ENCODE measurements at places on chromosomes 2 and 18.

- DNase-seq: no peak
Observed at GRCh38 chr2:207724113-207724512, 12.7 kb downstream of the CCNYL1 start.

DNA sequence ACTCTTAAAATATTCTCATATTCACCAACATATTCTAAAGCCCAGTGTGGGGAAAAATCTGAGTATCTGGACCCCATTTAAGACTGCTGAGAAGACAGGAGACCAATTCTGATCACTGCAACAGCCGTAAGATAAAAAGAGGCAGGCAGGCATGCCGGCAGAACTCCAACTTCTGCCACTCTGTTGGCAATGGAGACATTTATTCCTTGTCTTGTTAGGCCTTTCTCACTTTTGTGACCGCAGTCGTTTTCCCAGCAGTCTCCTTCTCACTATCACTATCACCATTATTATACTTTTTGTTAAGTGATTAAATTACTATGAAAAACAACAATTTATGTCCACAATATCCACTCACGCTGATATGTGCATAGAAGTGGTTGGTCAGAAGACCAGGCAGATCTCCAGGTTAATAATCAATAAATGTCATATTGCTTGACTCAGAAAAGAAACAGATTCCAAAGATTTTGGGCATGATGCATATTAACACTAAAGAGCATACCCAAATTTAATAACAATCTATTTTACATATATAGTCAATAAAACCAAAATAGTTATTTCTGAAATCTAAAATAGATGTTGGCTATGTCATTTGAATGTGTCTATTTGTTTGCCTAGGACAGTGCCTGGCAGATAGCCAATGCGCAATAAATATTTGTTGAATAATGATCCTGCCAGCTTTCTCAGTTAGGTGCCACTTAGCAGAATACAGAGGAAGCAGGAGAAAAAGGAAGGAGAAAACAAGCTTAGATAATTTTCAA is 38.2 kb downstream of the SESTD1 start:
- no peak for DNase-seq

GRCh38 chr2:148719941-148720436 is 75.4 kb downstream of the EPC2 start:
- no peak for DNase-seq

DNA sequence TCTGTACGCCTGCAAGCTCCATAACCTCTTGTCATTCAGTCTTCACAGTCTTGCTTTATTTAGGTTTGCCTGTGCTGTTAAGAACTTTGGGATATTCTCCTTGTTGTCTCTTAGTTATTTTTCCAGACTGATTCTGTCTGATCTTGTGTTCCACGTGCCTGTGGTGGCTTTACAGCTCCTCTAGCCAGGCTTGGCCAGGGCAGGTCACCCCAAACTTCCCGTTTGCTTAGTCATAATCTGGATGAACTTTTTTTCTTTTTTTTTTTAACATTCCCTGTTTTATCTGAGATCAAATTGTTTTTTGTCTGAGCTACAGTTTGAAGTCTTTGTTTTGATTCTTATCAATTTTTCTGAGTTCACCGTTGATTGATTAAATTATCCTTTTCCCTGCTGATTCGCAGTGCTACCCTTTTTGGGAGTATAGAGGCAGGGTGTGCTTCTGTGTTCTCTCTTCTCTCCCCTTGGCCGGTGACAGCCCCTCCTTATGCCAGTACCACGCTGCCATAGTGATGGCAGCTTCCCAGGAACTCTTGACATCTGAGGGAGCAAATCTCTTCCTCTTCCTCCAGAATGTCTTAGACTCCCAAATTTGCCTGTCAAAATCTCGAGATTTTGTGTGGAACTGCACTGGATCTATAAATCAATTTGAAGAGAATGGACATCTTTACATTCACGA is 2.5 kb downstream of the SP100 start:
- DNase-seq: no peak

GRCh38 chr2:64582774-64583340 is 58.7 kb downstream of the AFTPH start:
- DNase-seq: no peak

DNA sequence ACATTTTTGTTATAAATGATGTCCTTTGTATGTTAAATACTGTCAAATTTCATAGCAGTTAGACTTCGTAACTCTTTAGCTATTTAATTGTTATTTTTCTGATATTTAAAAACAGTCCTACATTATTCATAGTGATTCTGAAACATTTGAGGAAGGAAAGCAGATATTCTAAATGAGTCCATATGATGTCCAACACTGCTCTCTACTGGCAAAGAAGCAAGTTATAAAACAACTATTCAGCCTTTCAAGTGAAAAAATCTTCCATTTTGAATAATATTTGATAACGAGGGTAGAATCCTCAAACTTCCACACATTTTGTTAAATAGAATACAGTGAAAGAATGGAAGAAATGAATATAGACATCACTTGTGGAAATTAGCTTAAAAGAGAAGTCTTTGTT is 220.8 kb downstream of the GULP1 start:
- DNase-seq: no peak

DNA sequence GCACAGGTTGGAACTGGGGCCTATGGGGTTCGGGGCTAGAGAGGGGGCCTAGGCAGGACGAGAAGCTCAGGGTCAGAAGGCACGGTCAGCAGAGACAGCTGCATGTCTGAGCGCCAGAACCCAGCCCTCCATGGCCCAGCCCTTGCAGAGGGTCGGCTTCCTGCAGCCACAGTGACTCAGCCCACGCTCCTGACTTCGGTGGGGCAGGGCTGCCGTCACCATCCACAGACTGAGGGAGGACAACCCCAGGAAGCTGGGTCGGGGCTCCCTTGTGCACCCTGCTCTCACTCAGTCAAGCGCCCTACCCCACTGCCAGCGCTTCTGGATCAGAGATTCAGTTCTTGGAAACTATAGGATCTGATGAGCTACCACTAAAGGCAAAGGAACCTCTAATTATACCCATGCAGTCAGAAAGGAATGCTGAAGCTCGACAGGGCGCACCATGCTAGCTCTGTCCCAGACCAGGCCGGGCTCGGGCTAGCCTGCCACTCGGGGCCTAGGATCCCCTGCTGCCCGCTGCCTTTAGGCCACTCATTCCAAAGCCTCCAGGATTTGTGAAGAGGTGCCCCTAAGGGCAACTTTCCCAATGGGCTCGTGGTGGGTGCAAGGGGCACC is 3.0 kb downstream of the ACTR1B start:
- no peak for DNase-seq

GRCh38 chr18:6487968-6488367 is 73.3 kb upstream of the L3MBTL4 start:
- no peak for DNase-seq

- DNase-seq: no peak
Observed at GRCh38 chr18:45658756-45659155, 43.5 kb downstream of the SLC14A2 start.

DNA sequence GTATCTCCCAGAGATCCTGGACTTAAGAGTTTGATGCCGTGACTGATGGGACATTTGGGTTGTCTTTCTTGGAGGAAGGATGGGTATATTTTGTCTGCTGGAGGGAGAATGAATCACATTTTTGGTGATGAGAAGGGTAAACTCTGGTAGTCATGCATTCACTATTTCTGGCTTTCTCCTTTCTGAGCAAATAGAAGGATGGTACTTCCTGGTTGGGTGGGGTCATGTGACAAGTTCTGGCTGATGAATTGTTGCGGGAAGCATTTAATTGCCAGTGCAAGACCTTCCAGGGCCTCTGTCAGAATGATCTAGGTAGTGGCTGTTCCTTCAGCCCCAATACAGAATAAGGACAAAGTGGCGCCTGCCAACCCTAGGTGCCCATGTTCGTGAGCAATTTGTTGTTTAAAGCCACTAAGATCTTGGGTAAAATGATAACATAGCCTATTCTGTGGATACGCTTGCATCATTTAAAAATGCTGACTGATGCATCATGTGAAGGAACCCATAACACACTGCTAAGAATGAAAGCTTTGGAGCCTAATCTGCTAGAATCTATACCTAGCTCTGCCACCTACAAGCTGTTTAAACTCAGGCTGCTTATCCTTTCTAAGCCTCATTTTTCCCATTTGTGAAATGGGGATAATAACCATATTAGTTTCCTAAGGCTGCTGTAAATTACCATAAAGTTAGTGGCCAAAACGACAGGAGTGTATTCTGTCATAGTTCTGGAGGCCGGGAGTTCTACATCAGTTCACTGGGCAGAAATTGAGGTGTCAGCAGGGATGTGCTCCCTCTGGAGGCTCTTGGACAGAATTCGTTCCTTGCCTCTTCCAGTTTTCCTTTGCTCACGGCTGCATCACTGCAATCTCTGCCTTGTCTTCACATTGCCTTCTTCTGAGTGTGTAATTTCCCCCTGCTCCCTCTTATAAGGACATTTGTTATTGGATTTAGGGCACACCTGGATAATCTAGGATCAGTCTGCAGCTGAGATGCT is 281.3 kb downstream of the AGPS start:
- no peak for DNase-seq

- DNase-seq: no peak
Observed at GRCh38 chr2:198146346-198146940, 342.1 kb downstream of the PLCL1 start.

DNA sequence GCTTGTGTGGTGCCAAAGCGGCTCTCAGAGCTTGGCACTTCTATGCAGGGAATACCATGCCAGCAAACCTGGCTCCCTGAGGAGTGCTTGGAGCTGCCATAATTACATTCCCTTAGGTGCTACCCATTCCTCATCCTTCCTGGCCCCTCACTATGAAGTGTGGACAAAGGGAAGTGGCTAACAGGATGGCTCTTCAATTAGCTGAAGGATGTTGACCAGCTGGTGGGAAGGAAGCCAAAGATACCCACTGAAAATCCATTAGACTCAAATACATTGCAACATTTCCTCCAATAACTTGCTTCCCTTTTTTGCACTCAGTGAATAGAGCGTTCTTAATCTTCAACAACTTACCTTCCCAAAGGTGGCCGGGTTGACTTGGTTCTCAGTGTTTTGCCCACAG is 8.5 kb downstream of the RFX8 start:
- no peak for DNase-seq
